Kasumi-1 (cell line): ENCODE measurements at places on chromosomes 5 and 9.

- no peak for DNase-seq
These were observed 3.6 kb downstream of the IL5 start for GRCh38 chr5:132539716-132540115.

- no peak for DNase-seq
These were observed 175.1 kb downstream of the PPP2R2B start for GRCh38 chr5:146703499-146703898.

DNA sequence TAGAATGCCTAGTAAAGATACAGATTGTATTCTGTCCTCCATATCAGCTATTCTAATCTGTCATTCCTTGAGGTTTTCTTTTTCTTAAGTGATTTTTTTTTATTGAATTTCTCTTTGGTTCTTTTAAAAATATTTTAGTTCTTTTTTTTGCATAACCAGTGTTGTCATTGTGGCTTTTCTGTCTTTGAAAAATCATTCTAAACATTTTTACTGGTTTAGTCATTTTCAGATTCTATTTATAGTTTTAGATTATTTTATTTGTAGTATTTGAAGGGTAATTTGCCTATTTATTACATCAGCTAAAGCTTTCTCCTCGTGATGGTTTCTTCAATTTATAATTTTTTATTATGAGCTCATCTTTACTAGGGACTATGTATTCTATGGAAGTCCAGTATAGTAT is 78.1 kb downstream of the NDUFAF2 start:
- DNase-seq: no peak

DNA sequence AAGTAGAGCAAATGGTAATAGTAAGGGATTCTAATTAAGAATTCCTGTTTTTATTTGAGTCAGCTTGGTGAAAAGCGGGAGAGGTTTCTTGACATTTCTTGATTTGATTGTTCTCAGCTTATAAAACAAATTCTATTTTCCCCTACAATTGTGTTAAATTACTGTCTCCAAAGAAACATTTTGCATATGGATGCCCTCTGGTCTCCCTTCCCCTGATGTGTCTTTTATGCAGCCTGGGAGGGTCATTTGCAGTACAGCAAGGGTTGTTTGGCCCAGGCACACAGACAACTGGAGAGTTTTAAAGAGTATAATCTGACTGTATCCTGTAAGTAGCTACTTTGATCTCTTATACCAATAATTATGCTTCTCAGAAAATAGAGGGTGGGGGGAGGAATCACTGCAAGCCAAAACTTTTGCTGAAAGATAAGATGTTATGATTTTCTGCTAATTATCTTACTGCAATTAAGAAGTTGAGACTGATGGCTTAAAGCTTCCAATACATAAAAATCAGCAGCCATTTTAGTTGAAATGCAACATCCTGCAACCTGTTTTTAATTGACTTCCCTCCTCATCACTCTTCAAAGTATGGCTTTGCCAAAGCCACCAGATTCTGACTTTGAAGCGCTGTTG is 204.1 kb upstream of the SEMA6A start:
- no peak for DNase-seq
